ENCODE measurements at places on chromosomes 11 and 22. TPM values are rescaled to one million over a fixed set of nuclear protein-coding genes. Genes with fewer than 3 reads are reported as not detected.

The OR51E2 gene
- total RNA-seq = 0.11 TPM

The OVOL1 gene
- total RNA-seq = not detected

The PHF5A gene
- 58.5 TPM for total RNA-seq

The MAP6 gene
- 1.1 TPM for total RNA-seq

The RIBC2 gene
- total RNA-seq = 3.0 TPM

The KIRREL3 gene
- total RNA-seq = 2.6 TPM

The TSPAN18 gene
- total RNA-seq = not detected

The OR5A1 gene
- total RNA-seq = not detected

The TMEM151A gene
- 0.11 TPM for total RNA-seq

The OTOG gene
- total RNA-seq = not detected
